ENCODE measurements at places on chromosomes 4 and X. TPM values are rescaled to one million over a fixed set of nuclear protein-coding genes. Genes with fewer than 3 reads are reported as not detected.

GRCh38 chr4:101556842-101557241, 209.5 kb upstream of the PPP3CA start:
- DNase-seq: no peak
- H3K27ac ChIP-seq: no peak overlapping the region
- no peaks in the 10 kb centered on the region for H3K36me3 ChIP-seq
- H3K27me3 ChIP-seq: no peaks in the 10 kb centered on the region
- H3K4me3 ChIP-seq: no peak overlapping the region
- H3K4me1 ChIP-seq: no peaks in the 10 kb centered on the region

The CC2D2A gene
- 6.5 TPM for total RNA-seq

GRCh38 chr4:20264688-20265087, 13.0 kb downstream of the SLIT2 start:
- no peak for DNase-seq
- no peak overlapping the region for H3K4me3 ChIP-seq
- H3K27ac ChIP-seq: no peak overlapping the region
- no peaks in the 10 kb centered on the region for H3K36me3 ChIP-seq
- H3K27me3 ChIP-seq: no peaks in the 10 kb centered on the region

The PRRG3 gene
- total RNA-seq: not detected
